ENCODE measurements at places on chromosomes 7 and 10.
A peak's percentile ranks its signal among the peaks of the same experiment; 100 is the strongest.

DNA sequence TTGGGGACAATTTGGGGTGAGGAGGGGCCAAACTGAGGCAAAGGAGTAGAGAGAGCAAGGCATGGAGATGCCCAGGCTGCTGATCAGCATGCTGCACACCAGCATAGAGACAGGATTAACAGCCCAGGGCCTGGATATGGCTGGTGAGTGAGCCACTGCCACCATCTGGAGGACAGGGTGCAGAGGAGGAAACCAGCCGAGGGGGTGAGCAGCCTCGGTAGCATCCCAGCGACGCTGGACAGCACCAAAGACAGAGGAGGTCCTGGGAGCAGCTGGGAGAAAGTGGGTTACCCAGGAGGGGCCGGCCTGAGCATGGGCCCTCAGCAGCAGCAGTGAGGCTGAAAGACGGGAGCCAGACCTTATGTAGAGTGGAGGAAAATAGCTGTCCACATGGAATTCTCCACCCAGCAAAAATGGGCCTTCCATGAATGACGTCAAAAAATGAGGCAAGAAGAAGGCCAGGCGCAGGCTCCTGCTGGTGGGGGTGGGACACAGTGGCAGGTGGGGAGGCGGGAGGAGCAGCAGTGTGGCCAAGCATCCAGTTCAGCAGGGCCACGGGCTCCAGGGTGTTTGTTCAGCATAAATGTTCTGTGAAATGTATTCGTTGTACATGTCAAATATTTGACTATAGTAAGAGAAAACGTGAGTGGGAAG is 16.7 kb downstream of the RET start:
- no peak for DNase-seq

DNA sequence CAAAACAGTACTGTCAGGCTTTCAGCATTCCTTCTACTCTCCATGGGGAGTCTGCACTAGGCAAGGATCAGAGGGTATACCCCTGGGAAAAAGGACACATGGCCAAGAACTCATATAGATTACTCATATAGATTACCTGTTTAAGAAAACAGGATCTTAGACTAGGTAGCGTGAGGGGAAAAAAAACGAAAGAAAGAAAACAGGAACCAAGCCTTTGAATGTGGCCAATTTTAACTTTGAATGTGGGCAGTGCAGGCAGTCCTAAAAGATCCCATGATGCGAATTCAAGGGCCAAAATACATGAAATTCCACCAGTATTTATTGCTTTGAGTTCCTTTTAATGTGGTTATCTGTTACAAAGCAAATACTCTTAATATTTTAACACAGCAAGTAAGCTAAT is 108.6 kb upstream of the TAC1 start:
- DNase-seq = no peak

GRCh38 chr10:129775681-129776080 is 188.4 kb downstream of the EBF3 start:
- no peak for DNase-seq

DNA sequence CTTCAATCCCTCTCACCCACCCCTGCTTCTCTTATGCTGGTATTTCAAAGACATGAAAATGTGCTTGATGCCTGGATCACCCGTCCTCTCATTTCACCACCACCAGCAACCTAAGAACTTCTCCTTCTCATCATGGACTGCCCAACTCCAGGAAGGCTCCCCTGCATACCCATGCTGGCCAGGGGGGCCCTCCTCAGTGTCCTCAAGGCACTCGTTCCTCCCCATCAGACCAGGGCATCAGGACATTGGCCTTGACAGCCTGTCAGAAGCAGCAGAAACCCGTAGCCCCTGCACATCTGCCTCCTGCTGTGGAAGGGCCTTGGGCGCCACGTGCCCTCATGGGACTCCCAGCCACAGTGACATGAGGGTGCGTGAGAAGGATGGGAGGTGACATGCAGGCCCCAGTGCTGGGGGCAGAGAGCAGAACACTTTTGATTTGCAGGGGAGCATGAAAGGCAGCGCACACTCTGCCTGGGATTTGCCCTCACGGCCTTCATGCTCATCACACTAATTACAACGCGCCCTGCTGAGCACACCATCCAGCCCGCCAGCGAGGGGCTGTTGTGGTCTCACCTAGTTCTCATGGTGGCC is 1.9 kb upstream of the HSPA12A start:
- no peak for DNase-seq

- no peak for DNase-seq
These were observed 43.2 kb upstream of the NRP1 start for GRCh38 chr10:33377658-33378025.

- peak; percentile 52 for DNase-seq
These were observed 31.6 kb upstream of the LYZL1 start for GRCh38 chr10:29257106-29257783.

- DNase-seq = no peak
These were observed 7.7 kb downstream of the BBS9 start for GRCh38 chr7:33137103-33137502.

DNA sequence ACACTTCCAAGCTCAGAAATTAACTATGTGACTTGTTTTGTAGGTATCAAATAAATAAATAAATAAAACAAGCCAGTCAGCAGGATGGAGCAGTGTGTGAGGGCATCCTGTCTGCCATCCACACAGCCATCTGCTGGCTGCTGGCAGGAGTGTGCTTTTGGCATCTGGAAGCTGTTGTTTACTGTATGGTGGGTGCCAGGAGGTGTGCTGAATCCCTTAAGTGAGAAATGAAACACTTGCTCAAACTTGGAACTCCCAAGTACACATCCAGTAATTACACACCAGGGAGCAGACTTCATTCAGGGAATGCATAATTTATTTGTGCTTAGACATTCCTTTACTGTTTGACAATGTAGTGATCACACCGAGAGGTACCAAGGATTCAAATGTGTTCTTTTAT is 16.9 kb upstream of the TAX1BP1 start:
- no peak for DNase-seq

- DNase-seq = no peak
These were observed 48.7 kb downstream of the GRK5 start for GRCh38 chr10:119256030-119256429.

GRCh38 chr10:84138478-84139125 is 707 bp upstream of the GHITM start:
- no peak for DNase-seq

All from amniotic stem cell (primary cell).